ENCODE measurements at places on chromosomes 5 and 9.

DNA sequence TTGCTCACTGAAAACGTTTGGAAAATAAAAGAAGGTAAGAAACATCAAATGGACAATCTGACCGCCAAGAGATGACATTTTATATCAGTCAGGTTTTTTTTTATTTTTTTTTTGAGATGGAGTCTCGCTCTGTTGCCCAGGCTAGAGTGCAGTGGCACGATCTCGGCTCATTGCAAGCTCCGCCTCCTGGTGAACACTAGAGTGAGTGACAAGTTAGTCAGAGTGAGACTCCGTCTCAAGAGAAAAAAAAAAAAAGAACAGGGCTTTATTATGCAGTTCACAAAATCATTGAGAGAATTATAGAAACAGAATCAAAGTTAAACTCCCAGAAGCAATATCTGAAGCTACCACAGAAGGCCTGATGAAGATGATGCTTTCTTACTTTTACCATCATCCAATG lies 70.1 kb downstream of the DTWD2 start:
- no peak for DNase-seq

DNA sequence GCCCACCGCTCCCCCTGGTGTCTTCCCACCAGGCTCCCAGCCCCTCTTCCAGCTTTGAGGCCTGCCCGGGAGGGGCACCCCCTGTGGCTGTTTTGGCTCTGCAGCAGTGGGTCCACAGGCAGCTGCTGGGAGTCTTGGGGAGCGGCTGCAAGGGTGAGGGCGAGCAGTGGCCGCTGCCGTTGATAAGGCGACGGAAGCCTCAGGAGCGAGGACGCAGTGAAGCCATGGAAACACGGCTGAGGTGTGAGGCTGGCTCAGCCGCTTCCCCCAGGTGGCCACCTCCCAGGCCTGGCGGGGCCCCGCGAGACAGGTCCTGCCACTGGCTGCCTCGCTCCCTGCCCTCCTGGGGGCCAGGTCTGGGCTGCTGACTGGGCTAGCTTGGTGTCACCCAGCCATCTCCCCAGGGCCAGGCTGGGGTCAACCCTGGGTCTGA lies 41.5 kb downstream of the CXXC5 start:
- DNase-seq: no peak

- DNase-seq: no peak
Observed at GRCh38 chr9:104871961-104872527, 55.9 kb downstream of the ABCA1 start.

DNA sequence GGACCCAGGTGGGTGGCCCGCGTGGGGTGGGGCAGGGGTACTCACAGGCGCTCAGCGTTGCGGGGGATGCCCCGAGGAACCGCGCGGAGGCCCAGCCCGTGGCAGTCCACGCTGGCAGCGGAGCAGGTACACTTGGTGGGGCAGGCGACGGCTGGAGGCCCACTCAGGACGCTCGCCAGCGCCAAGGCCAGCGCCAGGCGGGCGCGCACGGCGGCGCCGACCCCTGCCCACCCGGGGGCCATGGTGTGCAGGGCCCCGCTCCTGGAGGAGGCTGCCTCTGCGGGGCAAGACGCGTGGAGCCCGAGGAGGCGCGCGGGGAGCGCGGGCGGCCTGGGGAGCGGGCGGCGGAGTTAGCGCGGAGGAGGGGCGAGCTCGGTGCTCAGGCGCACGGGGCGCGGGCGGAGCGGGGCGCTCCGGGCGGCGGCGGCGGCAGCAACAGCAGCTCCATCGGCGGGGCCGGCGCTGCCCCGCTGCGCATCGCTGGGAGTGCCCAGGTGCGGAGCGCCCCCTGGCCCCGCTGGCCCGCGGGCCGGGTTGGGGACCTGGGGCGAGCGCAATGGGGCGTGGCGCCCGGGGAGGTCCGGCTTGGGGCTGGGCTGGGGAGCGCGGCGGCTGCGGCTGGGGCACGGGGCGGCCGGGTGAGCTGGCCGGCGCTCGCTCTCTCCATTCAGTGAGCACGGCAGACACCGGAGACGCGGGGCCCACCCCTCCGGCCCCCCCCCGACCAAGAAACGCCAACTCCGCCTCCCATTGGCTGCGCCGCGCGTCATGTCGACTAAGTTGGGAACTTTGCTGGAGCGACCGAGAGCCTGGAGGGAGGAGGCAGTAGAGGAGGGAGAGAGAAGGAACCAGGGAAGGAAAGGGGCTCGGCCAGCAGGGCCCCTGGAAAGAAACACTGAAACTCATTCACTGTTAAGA lies at the start of gene SLIT3:
TSS of gene SLIT3 (minus strand) at position 672 of the 918 bp plus-strand sequence. CDS start at position 242, 430 bp downstream.
- DNase-seq: no peak

DNA sequence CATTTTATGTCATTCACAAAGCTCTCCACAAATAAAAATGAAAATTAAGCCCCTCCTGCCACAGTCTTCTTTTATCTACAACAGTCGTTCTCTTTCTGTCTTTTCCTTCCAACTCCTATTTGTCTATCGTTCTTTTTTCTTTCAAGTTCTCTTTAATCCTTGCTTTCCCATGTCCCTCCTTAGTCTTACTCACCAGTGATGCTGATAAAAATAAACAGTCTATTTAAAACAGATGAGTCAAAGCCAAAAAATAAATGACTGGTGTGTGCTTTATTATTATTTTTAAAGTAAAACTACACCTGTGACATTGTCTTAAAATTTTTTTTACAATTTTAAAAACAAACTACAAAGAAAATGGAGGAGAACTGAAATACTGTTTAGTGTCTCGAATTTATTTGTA lies 137.1 kb upstream of the TMEM161B start:
- no peak for DNase-seq

DNA sequence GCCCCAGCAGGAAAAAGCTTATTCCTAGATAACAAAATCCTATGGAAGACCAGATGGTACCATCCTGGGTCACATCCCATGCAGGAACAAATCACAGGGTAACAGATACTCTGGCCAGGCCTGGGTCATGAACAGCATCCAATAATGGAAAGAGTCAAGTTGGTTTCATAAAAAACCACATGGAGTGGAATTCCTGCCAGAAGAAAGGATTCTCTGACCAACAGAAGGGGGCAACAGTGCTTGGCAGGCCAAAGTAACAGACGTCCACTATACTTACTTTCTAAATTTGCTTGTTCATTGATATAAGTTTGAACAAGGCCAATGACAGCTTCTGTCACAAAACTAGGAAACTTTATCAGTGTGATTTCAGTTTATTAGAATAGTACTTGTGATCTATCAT lies 273.5 kb downstream of the ARRDC3 start:
- DNase-seq: no peak

- DNase-seq: no peak
Observed at GRCh38 chr9:72954431-72955125, 1.7 kb upstream of the ALDH1A1 start.

GRCh38 chr9:2345013-2345412 lies 276.6 kb upstream of the VLDLR start:
- no peak for DNase-seq

Data from activated naive CD8-positive, alpha-beta T cell treated with anti-CD3 and anti-CD28 coated beads, Interleukin-2, amount 50 U/mL, for 24 hours (primary cell).